Mucosa of gallbladder (tissue), 1 donor: ENCODE measurements at places on chromosomes 5 and 9.

DNA sequence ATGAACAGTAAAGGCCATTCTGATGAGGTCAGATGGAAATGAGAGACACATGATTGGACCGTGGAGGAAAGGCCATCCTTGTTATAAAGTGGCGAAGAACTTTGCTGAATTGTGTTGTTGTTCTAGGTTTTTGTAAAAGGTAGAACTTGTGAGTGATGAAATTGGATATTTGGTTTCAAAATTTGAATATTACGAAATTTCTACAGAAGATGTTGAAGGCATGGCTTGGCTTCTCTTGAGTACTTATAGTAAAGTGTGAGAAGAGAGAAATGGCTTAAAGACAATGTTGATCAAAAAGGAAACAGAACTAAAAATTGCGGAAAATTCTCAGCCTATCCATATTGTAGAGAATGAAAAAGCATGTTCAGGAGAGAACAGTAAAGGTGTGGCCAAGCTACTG is 166.6 kb upstream of the S1PR3 start:
- no peak for DNase-seq

DNA sequence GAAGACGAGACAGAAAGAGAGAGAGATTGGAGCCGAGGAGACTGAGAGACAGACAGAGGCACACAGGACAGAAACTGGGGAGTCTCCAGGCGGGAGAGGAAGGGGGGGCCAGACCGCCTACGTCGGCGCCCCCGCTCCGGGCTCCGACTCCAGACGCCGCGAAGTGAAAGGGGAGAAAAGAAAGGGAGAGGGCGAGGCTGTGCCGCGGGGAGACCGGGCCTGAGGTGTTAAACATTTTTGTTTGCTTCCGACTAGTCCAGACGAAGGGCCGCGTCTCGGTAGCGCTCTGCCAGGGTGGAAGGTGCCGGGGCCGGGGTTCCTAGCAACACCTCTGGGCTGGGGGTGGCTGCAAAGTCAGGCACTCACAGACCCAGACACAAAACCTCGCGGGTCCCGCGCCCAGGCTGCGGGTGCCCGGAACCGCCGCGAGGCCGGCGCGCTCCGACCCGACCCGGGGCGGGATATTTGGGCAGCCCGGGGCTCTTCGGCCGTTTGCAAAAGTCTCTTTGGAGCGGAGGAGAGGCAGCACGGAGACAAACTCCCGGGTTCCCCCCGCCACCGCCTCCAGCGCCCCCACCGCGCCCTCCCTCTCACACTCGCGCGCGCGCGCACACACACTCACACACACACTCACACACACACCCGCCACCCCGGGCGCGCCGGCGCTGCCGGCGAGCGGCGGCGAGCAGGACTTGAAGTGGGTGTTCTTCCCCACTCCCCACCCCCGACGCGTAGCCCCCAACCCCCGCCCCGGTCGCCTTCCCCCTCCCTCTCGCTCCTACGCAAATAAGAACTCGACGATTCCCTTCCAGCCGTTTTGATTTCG is 626 bp upstream of the FST start:
- peak; percentile 33 for DNase-seq

- no peak for DNase-seq
Measured at GRCh38 chr5:79023947-79024346, 38.8 kb upstream of the ARSB start.

- no peak for DNase-seq
Measured at GRCh38 chr9:100084128-100084453, 14.7 kb downstream of the ERP44 start.

- DNase-seq, result no peak
Measured at GRCh38 chr5:55856516-55857246, 5.5 kb downstream of the IL31RA start.

- no peak for DNase-seq
Measured at GRCh38 chr5:168720575-168720974, 141.4 kb upstream of the PANK3 start.

GRCh38 chr5:16453609-16454008 is 12.0 kb downstream of the ZNF622 start:
- no peak for DNase-seq

DNA sequence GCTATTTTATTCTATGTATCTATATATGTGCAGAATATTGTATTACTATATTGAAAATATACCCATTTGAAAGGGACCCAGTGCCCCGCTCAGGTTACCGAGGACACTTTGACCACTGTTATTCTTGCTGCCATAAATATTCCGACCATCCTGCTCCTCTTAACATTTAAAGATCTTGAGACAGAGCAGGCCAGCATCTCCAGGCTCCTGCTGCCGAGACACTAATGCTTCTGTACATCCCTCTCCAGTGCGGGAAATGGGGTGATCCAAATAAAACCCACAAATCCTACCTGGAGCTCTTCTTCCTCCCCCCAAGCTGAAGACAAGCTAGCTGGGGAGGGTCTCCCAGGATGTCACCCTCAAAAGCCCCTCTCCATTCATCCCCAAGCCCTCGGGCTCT is 3.9 kb downstream of the SH3PXD2B start:
- DNase-seq, result no peak

DNA sequence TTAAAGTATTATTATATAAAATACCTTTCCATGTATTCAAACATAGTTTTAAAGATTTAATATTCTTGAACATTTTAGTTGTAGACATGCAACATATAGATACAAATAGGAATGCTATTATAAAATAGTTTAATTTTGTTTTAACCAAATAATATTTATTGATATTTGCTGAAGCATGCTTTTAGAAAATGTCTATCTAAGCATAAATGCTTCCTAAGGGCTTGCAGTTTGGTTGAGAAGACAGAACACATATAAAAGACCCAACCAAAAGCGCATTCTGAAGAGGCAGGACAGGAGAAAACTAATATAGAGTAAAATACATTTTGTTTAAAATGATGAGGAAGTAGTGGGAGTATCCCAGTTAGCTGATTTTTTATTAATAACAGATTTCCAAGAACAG is 181.5 kb upstream of the ISL1 start:
- no peak for DNase-seq

GRCh38 chr9:112856200-112856599 is 34.5 kb downstream of the SLC46A2 start:
- no peak for DNase-seq

GRCh38 chr9:109098171-109098959 is 21.4 kb downstream of the TMEM245 start:
- no peak for DNase-seq

DNA sequence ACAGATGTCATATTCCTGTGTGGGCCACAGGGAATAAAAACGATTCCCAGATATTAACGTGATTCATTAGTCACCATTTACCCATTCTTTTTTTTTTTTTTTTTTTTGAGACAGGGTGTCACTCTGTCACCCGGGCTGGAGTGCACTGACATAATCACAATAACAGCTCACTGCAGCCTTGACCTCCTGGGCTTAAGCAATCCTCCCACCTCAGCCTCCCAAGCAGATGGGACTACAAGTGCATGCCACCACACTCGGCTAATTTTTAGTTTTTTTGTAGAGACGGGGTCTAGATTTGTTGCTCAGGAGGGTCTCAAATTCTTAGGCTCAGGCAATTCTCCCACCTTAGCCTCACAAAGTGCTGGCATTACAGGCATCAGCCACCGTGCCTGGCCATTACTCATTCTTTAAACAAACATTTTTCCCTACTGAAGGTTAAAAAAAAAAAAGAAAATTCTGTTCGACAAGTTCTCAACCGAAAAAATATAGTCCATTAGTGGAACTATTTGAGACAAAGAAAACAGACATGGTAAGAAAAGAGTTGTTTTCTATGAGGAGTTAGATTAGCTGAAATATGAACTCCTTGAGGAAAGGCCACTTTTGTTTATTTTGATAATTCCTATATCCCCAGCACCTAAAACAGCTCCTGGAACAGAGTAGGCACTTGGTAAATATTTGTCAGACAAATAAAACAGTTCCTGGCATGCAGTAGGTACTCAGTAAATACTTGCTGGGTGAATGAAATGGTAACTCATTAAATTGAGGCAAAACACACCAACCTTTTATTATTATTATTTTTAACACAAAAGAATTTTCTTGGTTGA is 32.1 kb upstream of the PDCL start:
- DNase-seq, result no peak

DNA sequence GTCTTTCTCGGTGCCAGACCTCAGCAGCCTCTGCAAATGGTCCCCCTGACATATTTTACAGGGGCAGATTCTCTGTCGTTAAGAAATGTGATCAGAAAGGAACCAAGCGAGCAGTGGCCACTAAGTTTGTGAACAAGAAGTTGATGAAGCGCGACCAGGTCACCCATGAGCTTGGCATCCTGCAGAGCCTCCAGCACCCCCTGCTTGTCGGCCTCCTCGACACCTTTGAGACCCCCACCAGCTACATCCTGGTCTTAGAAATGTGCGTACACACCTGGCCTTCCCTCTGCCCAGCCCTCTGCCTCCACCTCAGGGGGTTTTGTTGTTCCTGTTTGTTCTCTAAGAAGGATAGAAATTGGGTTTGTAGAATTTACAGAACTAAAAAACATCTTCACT is 77.3 kb upstream of the OTULINL start:
- DNase-seq, result no peak

DNA sequence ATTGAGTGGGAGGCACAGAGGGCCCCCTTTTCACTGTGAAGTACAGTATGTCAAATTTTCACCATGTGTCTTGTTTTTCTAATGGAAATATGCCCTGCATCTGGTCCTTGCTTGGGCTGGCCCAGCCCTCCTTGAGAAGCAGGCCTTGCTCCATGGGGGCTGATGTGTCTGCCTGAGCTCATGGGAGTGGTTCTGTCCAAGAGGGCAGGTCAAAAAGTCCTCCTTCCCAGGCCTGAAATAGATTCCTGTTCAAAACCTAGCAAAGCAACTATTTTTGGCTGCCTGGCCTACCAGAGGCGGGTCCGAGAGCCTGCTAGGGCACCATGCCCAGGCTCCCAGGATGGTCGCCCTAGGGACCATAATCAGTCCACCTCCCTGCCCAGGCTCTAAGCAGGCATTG is 40.5 kb upstream of the NEURL1B start:
- DNase-seq, result no peak

GRCh38 chr5:52867809-52868208 is 80.1 kb downstream of the ITGA1 start:
- no peak for DNase-seq

- DNase-seq, result peak; percentile 23
Measured at GRCh38 chr9:70257991-70258691, 637 bp upstream of the SMC5 start.

DNA sequence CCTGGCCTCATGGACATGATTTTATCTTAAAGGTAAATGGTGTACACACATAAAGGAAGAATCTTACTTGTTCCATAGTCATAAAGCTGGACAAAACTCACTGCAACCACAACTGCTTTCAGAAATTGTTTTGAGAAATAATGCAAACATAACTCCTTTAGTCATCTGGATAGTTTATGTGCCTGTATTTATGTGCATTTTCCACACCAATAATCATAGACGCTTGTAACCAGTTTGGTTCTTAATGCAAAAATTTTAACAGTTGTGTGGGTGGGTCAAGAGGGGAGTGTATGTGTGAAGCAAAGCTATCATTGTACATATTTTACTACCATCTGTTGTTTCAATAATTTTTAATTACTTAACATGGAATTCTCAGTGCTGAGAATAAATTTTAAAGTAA is 80.1 kb downstream of the EFNA5 start:
- no peak for DNase-seq

- peak; percentile 31 for DNase-seq
Measured at GRCh38 chr5:18792145-18792544, 1157.9 kb downstream of the TAF11L14 start.

DNA sequence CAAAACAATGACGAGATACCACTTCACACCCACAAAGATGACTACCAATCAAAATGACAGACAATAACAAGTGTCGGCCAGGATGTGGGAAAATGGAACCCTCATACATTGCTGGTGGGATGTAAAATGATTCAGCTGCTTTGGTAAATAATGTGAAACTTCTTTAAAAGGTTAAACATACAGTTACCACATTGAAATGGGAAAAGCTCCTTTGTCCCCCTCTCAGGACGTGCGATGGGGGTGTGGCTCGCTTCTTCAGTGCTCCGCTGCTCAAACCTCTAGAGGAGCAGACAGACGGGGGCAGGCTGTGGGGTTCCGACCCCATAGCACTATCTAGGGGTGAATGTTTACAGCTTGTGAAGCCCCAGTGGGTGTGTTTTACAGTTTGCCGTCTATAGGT is 8.0 kb upstream of the PLPP6 start:
- DNase-seq, result no peak

- no peak for DNase-seq
Measured at GRCh38 chr5:75992753-75993152, 90.4 kb upstream of the SV2C start.
